ENCODE measurements at places on chromosomes 2 and 18.

GRCh38 chr18:55268151-55268601, 308.9 kb upstream of the CCDC68 start:
- no peak for DNase-seq

DNA sequence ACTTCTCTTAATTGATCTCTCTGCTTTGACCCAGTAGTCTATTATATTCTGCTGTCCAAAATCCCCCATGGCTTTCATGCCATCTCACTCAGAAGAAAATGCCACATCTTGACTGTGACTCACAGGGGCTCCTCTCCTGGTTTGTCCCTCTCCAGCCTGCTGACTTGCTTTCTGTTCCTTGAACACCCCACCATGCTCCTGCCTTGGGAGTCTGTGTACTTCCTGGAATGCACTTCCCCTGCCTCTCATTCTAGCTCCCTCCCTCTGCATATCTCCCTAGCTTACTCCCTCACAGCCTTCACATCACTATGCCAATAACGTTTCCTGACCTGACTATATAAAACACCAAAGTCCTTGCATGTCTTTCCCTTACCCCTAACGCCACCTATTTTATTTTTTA, 167.2 kb downstream of the TRIB2 start:
- no peak for DNase-seq

GRCh38 chr2:11630855-11631254, 39.1 kb downstream of the NTSR2 start:
- no peak for DNase-seq

GRCh38 chr18:46297124-46297523, 192.9 kb downstream of the HAUS1 start:
- DNase-seq, result no peak

DNA sequence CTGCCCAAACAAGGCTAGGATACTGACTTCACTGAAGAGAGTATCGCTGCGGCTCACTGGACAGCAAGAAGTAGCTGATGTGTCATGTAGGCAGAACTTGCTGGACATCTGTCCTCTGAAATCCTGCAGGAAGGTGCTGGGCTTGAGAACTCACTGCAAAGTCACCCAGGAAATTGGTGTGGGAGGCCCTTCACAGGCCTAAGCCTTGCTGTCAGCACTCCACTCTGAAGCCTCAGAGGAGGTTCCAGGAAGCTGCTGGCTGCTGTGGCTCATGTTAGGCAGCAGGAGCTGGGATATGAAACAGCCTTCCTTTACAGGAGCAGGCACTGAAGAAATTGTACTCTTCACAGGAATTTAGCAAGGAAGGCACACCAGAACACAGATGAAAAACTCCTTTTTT, 88.3 kb upstream of the CCDC68 start:
- peak; percentile 46 for DNase-seq

DNA sequence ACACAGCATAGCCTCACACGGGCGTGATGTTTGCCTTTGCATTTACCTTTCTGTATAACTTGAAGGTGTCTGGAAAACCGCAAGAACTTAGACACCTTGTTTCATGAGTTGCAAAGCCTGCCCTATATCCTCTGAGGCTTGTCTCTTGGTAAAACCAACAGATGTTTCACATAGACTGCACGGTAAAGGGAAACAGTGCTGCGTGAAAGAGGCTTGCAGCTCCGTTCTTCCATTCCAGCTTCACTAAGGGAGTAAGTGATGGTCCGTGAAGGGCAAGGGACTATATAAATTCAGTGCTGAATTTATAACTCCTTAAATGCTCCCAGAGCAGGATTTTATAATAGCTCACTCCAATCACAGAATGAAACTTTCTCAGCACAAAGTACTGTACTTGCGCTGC, 360.5 kb downstream of the SOX11 start:
- DNase-seq, result no peak

DNA sequence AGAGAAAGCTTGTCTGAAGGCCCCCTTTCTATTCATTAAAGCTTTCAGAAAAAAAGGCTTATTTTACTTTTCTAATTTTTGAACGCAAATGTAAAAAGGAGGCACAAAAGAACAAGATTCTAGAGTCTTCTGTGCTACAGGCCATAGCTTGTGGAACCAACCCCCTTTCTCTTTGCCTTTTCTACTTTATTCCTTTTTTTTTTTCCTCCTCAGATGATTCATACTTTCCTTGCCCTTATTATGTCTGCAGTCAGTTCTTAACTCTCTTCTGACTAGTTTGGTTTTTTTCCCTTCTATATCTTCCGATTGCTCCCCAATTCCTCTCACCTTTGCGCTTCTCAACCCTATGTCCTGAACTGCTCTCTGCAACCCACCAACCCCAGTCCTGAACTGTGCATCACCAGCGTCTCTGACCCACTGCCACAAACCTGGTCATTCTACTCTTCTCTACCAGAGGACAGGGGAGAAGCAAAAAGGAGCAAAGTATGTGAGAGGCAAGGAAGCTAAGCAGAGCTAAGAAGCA, 56.9 kb upstream of the WIPF1 start:
- no peak for DNase-seq

DNA sequence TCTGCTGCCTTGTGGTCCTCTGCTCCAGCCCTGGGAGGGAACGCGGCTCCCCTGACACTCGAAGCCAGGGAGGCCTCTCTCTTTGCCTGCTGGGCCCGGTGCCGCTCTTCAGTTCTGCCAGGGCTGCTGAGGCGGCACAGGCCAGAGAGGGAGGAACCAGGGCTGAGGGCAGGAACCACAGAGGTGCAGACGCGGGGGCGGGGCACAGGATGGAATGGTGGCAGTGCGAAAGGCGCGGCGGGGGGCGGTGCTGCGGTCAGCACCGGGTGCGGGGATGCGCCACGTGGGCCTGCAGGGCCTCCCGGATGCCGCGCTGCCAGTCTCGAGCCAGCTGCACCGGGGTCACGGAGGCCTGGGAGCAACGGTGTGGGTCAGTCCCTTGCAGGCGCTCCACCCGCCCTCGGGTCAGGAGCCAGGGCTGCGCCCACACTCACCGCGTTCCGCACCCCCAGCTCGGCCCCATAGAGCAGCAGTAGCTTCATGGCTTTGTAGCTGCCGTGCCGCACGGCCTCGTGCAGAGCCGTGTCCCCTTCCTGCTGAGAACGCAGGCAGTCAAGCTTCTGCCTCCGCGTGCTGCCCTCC, 4.4 kb downstream of the ANKRD23 start:
- no peak for DNase-seq

DNA sequence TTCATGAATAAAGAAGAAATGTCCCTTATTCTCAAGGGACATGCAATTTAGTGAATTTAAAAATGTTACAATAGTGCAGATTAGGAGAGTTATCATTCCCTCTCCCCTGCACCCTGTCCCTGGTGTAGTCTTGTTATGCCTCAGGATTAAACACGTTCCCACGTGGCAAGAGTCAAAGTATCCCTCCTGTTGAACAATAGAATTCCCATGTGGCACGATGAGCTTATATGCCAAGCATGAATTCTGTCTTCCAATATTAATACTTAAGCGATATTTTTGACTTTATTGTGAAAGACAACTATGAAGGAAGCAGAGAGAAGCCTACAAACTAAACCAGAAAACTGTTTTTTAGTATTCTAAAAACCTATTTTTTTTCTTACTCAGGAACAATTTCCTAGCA, 36.7 kb upstream of the SPAG16 start:
- no peak for DNase-seq

GRCh38 chr2:2260696-2261268, 70.3 kb downstream of the MYT1L start:
- no peak for DNase-seq

GRCh38 chr2:180621941-180622918, 358.2 kb upstream of the UBE2E3 start:
- DNase-seq, result no peak

GRCh38 chr2:43356774-43357173, 130.4 kb upstream of the ZFP36L2 start:
- DNase-seq, result no peak

DNA sequence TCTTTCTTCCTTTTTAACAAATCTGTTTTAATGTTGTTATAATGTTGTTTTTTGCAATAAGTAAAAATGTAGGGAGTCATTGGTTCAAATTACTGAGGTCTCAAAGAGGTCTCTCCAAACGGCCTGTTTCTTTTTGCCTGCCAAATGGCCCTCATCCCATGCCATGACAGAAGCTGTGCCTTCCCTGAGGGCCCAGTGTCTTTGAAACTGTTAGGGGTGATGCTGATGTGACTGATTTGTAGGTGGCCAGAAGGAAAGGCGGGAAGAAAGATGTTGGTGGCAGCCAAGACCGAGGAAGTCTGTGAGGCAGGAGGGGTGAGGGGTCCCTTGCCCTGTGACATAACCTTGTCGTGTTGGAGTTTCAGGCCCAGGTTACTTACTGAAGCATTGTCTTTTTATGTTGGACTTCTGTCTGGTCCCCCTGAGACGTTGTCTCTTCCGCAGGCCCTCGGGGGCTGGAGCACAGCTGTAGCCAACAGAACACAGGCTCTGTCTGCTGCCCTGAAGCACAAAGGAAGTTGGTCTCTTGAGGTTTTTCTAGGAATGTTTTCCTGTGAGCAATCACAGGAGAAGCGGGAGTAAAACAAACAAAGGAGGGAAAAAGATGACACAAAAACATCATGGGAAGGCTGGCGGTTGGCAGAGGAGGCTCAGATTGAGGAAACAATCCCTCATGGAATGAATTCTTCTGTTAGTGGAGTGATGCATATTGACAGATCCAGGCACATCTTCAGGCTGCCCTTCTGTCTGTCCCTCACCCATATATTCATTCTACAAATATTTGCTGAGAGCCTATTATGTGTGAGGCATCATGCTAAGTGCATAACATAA, 4.9 kb upstream of the ST3GAL5 start:
- no peak for DNase-seq

DNA sequence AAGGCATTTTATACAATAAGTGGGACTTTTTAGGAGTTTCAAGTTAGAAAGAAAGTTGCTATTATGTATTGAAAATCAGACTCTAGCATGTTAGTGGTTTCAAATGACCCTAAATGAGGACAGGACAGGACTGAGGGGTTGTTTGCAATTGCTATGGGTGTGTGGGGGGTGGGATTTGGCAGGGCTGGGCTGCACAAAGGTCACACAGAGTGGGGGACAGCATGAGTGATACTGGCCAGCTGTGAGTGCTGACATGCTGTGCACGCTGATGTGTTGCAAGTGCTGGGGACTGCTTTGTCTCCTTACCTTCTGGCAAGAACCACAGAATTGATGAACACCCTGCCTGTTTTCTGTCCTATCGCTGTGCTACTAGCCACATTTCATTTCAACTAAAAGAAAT, 29.8 kb downstream of the RNMT start:
- DNase-seq, result no peak

GRCh38 chr2:138565230-138565598, 63.6 kb downstream of the SPOPL start:
- no peak for DNase-seq

DNA sequence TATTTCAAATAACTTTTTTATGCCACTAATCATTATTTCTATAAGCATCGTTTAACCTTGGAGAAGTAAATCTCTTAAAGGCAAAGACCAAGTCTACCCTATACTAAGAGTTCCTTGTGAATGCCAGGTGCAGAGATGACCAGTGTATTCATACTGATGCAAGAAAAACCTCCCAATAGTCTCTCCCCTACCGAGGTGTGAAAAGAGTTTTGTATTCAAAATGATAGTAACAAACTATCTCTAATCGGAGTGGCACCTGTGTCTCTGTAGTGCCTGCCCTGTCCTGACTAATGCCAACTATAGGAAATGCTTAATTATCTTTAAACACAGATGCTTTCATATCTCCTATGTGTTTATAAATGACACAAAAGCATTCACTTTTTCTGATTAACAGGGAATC, 798.5 kb downstream of the TRIB2 start:
- no peak for DNase-seq

DNA sequence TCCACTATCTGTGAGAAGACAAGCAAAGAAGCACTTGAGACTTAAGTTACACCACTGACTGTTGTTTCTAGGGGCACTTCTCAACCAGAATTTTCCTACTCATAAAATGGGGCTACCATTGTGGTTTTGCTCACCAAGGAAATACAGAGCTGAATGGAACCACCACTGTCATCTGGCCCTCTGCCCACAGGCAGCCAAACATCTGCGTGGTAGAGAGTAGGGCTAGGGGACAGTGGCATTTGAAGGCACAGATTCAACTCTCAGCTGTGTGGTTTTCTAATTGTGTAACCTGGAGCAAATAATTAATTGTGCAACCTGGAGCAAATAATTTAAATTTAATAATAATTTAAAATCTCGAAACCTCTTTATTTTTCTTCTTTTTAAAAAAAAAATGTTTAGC, 79.6 kb downstream of the PDE11A start:
- no peak for DNase-seq

DNA sequence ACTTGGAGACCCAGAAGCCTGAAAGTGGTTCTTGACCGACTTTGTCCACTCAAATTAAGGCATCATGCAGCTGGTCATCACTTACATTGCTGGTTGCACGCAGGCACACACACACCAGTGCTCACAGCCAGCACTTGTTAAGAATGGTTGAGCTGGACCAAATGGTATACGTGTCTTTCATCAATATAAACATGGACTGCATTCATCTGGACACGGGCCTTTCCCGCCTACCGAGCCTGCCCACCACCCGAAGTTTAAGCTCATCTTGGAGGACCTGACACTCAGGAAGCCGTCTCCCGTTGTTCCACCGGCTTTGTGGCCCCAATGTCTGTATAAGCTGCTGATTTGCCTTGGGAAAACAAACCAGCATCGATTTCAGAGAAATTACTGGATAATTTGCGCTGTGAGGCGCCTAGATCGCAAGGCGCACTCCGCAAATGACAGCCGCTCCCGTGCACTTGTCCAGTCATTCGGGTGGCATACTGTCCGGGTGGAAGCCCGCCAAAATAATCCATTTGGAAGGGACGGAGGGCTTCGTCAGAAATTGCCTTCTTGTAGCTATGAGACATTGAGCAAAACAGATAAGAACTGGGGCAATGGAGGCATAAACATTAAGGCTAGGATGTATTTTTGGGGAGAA, 40.1 kb upstream of the AKAIN1 start:
- DNase-seq, result no peak

DNA sequence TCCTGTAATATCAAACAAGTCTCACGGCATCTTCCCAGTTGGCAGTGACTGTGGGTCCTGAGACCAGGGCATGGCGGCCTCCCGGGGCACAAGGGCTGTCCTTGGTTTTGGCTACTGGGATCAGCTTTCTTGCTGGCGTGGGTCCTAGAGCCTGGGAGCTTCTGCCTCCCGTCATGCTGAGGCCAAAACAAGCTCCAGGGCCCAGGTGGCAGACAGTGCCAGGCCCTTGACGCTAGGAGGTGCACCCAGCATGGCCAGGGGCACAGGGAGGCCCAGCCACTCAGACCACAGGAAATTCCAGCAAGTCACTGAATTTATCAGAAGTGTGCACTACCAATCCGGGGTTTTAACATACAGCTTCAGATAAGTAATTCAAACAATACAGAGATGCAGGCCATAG, 184.7 kb downstream of the EIPR1 start:
- no peak for DNase-seq

- DNase-seq, result no peak
Observed at GRCh38 chr2:139209586-139209985, 429.4 kb upstream of the NXPH2 start.

GRCh38 chr2:186757009-186757408, 63.1 kb downstream of the FAM171B start:
- no peak for DNase-seq
